ENCODE measurements at places on chromosomes 7 and 10. TPM values are rescaled to one million over a fixed set of nuclear protein-coding genes. Genes with fewer than 3 reads are reported as not detected.

DNA sequence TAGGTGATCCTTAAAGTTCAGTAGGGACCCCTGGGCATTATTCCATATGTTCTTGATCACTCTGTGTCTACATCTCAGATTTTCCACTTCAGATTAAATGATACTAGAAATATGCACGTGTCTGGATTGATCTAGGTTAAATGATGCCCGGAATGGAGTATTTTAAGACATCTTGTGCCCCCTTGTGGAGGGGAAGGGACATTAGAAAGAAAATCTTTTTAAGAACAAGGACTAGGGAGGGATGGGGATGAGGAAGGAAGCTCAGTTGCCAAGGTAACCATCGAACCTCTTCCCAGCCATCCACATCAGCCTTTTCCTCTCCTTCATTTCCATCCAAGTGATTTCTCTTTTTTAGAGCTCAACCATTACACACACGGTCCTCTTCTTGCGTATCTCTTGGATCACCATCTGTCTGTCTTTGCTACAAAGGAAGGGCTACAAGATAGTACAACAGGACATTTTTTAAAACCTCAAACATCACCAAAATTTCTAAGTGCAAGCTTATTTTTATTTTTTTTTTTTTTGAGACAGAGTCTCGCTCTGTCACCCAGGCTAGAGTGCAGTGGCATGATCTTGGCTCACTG, 40.5 kb downstream of the PRSS2 start:
- H3K4me1 ChIP-seq: peaks cover 50% of the 10 kb centered on the region
- H3K27ac ChIP-seq: peak overlapping the region; percentile 98
- no peak overlapping the region for H3K4me3 ChIP-seq
- no peaks in the 10 kb centered on the region for H3K27me3 ChIP-seq

- no peaks in the 10 kb centered on the region for H3K4me1 ChIP-seq
- H3K27ac ChIP-seq: no peak overlapping the region
- no peak for DNase-seq
- H3K27me3 ChIP-seq: no peaks in the 10 kb centered on the region
Observed at GRCh38 chr10:114167985-114168384, 6.0 kb downstream of the CCDC186 start.

DNA sequence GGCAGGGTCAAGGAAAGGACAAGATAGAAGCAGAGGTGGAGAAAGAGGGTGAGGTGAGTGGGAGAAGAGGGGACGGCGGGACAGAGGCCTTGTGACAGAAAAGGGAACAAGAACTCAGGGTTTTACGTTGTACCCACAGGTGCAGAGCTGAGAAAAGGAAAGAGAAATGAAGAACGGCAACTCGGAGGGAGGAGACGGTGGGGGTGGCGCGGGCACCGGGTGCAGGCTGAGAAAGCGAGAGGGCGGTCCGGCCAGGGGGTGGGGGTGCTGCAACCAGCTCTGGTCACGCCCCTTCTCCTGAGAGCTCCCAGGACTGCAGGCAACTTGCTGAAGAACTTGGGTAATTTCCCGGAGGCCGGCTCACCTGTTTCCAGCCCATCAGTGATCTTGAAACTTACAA, 65.3 kb downstream of the CARD11 start:
- peak; percentile 68 for DNase-seq
- peaks cover 70% of the 10 kb centered on the region for H3K4me1 ChIP-seq
- H3K4me3 ChIP-seq: peak overlapping the region; percentile 48
- H3K27me3 ChIP-seq: no peaks in the 10 kb centered on the region

GRCh38 chr10:5840314-5841307, 27.4 kb upstream of the GDI2 start:
- H3K4me1 ChIP-seq: peaks cover 9% of the 10 kb centered on the region
- H3K4me3 ChIP-seq: peak overlapping the region; percentile 29
- no peaks in the 10 kb centered on the region for H3K36me3 ChIP-seq
- H3K27me3 ChIP-seq: no peaks in the 10 kb centered on the region

GRCh38 chr10:124357561-124357885, 61.2 kb downstream of the OAT start:
- H3K27ac ChIP-seq: no peak overlapping the region
- no peaks in the 10 kb centered on the region for H3K36me3 ChIP-seq
- no peaks in the 10 kb centered on the region for H3K27me3 ChIP-seq
- no peak overlapping the region for H3K4me3 ChIP-seq
- no peak for DNase-seq

The CLDN12 gene
- 0.71 TPM for total RNA-seq

- H3K27ac ChIP-seq: no peak overlapping the region
- no peak for DNase-seq
- no peaks in the 10 kb centered on the region for H3K4me1 ChIP-seq
- no peak overlapping the region for H3K4me3 ChIP-seq
Observed at GRCh38 chr10:11328264-11329061, 283.0 kb downstream of the USP6NL start.

DNA sequence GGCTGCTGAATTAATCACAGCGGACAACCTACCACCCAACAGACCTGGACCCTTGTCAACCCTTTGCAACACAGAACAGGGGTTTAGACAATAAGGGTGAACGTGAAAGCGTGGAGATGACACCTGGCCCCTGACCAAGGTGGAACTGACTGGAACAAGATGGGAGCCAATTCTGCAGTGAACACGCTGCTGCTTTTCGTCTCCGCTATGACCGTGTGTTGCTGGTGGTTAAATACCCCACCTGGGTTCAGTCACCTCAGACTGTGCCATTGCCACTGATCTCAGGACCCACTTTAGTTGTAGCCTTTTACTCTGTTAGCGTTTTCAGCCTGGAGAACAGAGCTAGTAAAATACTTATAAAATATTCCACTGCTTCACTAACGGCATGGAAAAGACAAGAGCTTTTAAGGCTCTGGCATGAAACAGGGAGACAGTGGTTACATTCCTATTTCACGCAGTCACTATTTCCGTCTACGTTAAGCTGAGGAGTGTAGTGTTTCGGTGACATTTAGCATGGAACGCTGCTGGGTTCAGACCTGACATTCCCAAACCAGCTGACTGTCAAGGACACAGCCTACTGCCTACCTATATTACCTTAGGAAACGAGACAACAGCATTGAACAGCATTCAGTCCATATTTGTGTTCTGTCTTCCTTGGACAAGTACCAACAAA, 119.5 kb upstream of the PRSS1 start:
- peaks cover 4% of the 10 kb centered on the region for H3K27me3 ChIP-seq
- no peak overlapping the region for H3K27ac ChIP-seq
- H3K4me1 ChIP-seq: peaks cover 3% of the 10 kb centered on the region
- no peak overlapping the region for H3K4me3 ChIP-seq
- DNase-seq: no peak

The RPP30 gene
- 24.2 TPM for total RNA-seq

DNA sequence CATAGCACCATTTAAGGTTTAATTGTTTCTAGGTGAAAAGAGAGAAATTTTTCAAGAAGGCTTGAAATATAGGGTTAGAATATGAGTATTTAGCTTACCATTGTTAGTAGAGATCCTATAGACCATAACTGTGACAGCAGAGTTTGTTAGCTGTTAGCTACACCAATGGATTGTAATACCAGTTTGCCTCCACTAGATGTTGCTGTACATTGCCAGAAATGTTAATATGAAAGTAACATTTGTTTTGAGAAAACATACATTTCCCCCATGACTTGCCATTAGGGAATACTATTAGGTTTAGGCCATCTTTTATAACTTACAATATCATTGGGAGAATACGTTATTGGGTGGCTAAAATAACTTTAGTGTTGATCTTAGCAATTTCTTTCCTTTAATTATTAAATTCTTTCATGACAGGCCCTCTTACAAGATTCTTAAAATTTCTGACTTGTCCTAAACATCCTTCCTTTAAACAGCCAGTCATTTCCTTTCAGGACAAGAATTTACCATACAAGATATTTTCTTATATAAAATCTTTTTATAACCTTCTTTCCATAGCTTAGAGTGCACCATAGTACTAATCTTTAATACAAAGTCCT, 39.5 kb downstream of the ZNF117 start:
- H3K36me3 ChIP-seq: no peaks in the 10 kb centered on the region
- H3K4me3 ChIP-seq: no peak overlapping the region
- H3K27me3 ChIP-seq: peaks cover 21% of the 10 kb centered on the region
- peaks cover 10% of the 10 kb centered on the region for H3K4me1 ChIP-seq

The CTAGE6 gene
- 0.40 TPM for total RNA-seq

- DNase-seq: no peak
- H3K27ac ChIP-seq: no peak overlapping the region
- H3K36me3 ChIP-seq: no peaks in the 10 kb centered on the region
- no peak overlapping the region for H3K4me3 ChIP-seq
- no peaks in the 10 kb centered on the region for H3K4me1 ChIP-seq
- no peaks in the 10 kb centered on the region for H3K27me3 ChIP-seq
Observed at GRCh38 chr7:8481752-8482446, 48.5 kb downstream of the NXPH1 start.

The GRID1 gene
- total RNA-seq: not detected

- peak within 1 kb of the TSS; percentile 65 for H3K4me3 ChIP-seq
- H3K27ac ChIP-seq: peak within 1 kb of the TSS; percentile 65
- peak; percentile 89 for DNase-seq
Observed at GRCh38 chr7:73718905-73719805, at the start of gene STX1A. TSS of gene STX1A (minus strand) at chr7:73719669. CDS start at chr7:73719631, 38 bp downstream.

GRCh38 chr10:43415544-43415943, 6.6 kb upstream of the HNRNPF start:
- H3K4me1 ChIP-seq: peaks cover 43% of the 10 kb centered on the region
- H3K27me3 ChIP-seq: no peaks in the 10 kb centered on the region
- H3K27ac ChIP-seq: no peak overlapping the region
- H3K4me3 ChIP-seq: no peak overlapping the region
- no peaks in the 10 kb centered on the region for H3K36me3 ChIP-seq

DNA sequence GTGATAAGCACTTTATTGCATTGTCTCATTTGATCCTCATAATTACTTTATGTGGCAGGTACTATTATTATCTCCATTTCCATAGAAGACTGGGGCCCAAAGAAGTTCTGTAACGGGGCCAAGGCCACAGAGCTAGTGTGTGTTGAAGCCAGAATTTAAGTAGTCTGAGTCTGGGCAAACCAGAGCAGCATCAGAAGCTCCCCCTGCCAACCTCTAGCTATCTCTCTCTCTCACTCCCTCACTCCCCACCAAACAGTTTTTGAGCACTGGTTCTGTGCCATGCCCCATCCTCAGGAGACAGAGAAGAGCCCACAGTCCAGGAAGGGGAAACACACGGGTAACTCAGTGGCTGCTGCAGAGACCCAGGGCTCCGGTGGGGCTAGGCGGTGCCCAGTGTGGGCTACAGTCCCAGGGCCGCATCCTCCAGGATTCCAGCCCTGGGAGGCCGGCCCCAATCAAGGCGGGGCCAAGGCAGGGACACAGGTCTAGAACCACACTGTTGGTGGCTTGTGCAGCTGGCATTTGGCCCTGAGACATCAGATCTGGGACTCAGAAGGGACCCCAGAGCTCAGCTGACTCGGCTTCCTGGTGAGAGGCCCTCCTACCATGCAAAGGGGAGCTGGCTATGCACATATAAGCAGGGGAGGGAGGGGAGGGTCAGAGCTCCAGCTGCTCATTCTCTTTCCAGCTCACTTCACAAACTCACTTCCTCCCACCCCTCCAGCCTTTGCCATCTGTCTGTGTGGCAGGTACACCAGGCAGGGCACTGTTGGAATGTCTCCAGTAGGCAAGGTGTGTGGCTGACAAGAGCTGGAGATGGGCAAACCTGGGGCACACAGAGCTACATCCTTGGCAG, 34.4 kb downstream of the COL13A1 start:
- no peaks in the 10 kb centered on the region for H3K27me3 ChIP-seq
- peaks cover 36% of the 10 kb centered on the region for H3K4me1 ChIP-seq
- no peak overlapping the region for H3K4me3 ChIP-seq
- no peak for DNase-seq
- no peaks in the 10 kb centered on the region for H3K36me3 ChIP-seq

DNA sequence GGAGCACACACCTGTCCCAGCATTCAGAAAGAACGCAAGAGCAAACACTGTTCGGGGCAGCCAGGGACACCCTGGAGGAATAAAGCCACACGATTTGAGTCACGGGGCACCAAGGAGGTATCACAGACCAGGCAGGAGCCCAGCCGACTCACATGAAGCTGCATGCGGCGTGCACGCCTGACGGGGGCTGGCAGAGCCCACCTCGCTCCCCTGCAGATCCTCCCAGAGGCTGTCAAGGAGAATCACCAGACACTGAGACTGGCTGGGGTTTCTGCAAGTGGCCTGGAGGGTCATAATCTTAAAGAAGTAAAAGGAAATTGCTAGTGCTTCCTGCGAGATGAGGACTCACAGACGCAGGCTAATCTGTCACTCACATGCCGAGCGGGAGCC, 61.6 kb downstream of the TCERG1L start:
- H3K4me3 ChIP-seq: no peak overlapping the region
- no peak for DNase-seq
- H3K4me1 ChIP-seq: no peaks in the 10 kb centered on the region

- H3K4me1 ChIP-seq: peaks cover 10% of the 10 kb centered on the region
- H3K27me3 ChIP-seq: no peaks in the 10 kb centered on the region
- H3K36me3 ChIP-seq: peaks cover 58% of the 10 kb centered on the region
Observed at GRCh38 chr7:5218564-5219360, 28.7 kb downstream of the WIPI2 start.

The UTF1 gene
- 0.33 TPM for total RNA-seq

GRCh38 chr10:124708246-124708779, 35.9 kb downstream of the FAM53B start:
- H3K4me3 ChIP-seq: no peak overlapping the region
- peak overlapping the region; percentile 51 for H3K27ac ChIP-seq
- no peak for DNase-seq
- peaks cover 87% of the 10 kb centered on the region for H3K4me1 ChIP-seq
- peaks cover 33% of the 10 kb centered on the region for H3K36me3 ChIP-seq

DNA sequence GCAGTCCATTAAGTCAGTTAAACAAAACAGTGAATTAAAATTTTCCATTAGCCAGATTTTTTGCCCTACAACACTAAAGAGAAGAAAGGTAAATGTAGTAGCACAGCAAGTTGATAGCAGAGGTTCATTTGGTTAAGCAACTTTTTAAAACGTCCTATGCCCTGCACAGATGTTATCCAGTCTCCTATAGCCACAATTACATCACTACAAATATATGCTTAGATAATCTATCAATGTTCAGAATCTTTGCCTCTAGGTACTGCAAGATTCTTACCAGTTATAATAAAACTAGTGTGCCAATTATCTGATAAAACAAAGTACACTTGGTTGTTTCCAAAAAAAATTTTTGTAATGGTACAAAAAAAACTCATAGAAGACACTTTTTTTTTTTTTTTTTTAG, 175.5 kb upstream of the MYO3A start:
- H3K27ac ChIP-seq: no peak overlapping the region
- no peaks in the 10 kb centered on the region for H3K4me1 ChIP-seq
- H3K4me3 ChIP-seq: no peak overlapping the region

- H3K27ac ChIP-seq: no peak overlapping the region
- no peak for DNase-seq
- peaks cover 7% of the 10 kb centered on the region for H3K36me3 ChIP-seq
- H3K27me3 ChIP-seq: no peaks in the 10 kb centered on the region
- no peak overlapping the region for H3K4me3 ChIP-seq
Observed at GRCh38 chr10:21650353-21650752, 116.3 kb downstream of the MLLT10 start.

- no peak overlapping the region for H3K27ac ChIP-seq
- no peaks in the 10 kb centered on the region for H3K27me3 ChIP-seq
- no peak for DNase-seq
- H3K36me3 ChIP-seq: no peaks in the 10 kb centered on the region
Observed at GRCh38 chr10:42992156-42992956, 84.5 kb upstream of the RET start.

GRCh38 chr10:130016993-130017630, 53.0 kb upstream of the EBF3 start:
- no peaks in the 10 kb centered on the region for H3K4me1 ChIP-seq
- H3K27me3 ChIP-seq: no peaks in the 10 kb centered on the region
- H3K36me3 ChIP-seq: no peaks in the 10 kb centered on the region
- no peak overlapping the region for H3K4me3 ChIP-seq

GRCh38 chr7:99010281-99010680, 131.9 kb downstream of the TRRAP start:
- no peak overlapping the region for H3K4me3 ChIP-seq
- H3K27me3 ChIP-seq: no peaks in the 10 kb centered on the region
- H3K36me3 ChIP-seq: peaks cover 68% of the 10 kb centered on the region

Measured in natural killer cell (primary cell).